ENCODE measurements at places on chromosomes 6 and 20. TPM values are rescaled to one million over a fixed set of nuclear protein-coding genes. Genes with fewer than 3 reads are reported as not detected.

GRCh38 chr20:4230651-4231050 lies 215.3 kb upstream of the RNF24 start:
- H3K36me3 ChIP-seq, result no peaks in the 10 kb centered on the region
- H3K27ac ChIP-seq, result no peak overlapping the region
- peaks cover 23% of the 10 kb centered on the region for H3K4me1 ChIP-seq
- peaks cover 2% of the 10 kb centered on the region for H3K27me3 ChIP-seq

- H3K4me1 ChIP-seq, result no peaks in the 10 kb centered on the region
- H3K27me3 ChIP-seq, result no peaks in the 10 kb centered on the region
- DNase-seq, result peak; percentile 65
- no peak overlapping the region for H3K27ac ChIP-seq
Observed at GRCh38 chr6:53651205-53651763, 14.3 kb downstream of the KLHL31 start.

GRCh38 chr6:41214559-41215238 lies 13.4 kb upstream of the TREML4 start:
- H3K27me3 ChIP-seq, result no peaks in the 10 kb centered on the region
- DNase-seq, result no peak
- no peak overlapping the region for H3K27ac ChIP-seq

- H3K4me3 ChIP-seq, result no peak overlapping the region
- no peaks in the 10 kb centered on the region for H3K36me3 ChIP-seq
- H3K27ac ChIP-seq, result no peak overlapping the region
- H3K4me1 ChIP-seq, result no peaks in the 10 kb centered on the region
Observed at GRCh38 chr20:57262301-57262700, 4.1 kb downstream of the BMP7 start.

The MYB gene
- under 0.01 TPM for total RNA-seq
